Stimulated activated CD4-positive, alpha-beta T cell treated with anti-CD3 and anti-CD28 coated beads, Interleukin-4, amount 100 ng/mL, for 24 hours (primary cell): ENCODE measurements at places on chromosomes 6 and 20.

GRCh38 chr6:29087213-29087612 is at the start of gene OR2B3:
Gene OR2B3, minus strand, starts transcription at chr6:29087313. Its CDS starts 65 bp downstream, at chr6:29087248.
- no peak for DNase-seq

- DNase-seq, result no peak
Measured at GRCh38 chr20:10863337-10864060, 189.7 kb upstream of the JAG1 start.

- no peak for DNase-seq
Measured at GRCh38 chr20:11054266-11054993, 380.6 kb upstream of the JAG1 start.

GRCh38 chr20:1983301-1983700 is 10.6 kb downstream of the PDYN start:
- no peak for DNase-seq

GRCh38 chr6:39005774-39006173 is 42.8 kb upstream of the GLP1R start:
- DNase-seq, result no peak

DNA sequence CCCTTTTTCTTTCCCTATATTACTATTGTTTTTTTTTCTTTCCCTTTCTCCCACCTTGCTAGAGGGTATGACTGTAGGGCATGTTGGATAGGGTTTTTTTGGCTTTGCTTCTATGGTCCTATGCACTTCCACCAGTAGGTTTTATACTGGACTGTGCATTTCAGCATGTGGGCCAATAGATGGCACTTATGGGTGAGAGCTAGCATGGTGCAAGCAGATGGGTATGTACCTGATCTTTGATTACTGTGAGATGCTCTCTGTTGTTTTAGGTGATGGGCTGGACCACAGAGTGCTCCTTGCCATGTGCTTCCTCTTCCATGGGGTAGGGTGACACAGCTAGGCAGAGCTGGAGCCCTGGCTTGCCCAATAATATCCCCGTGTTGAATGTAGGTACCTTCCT is 128.5 kb upstream of the CHD6 start:
- DNase-seq, result no peak

- DNase-seq, result no peak
Measured at GRCh38 chr6:116568111-116568510, 3.2 kb upstream of the RWDD1 start.

DNA sequence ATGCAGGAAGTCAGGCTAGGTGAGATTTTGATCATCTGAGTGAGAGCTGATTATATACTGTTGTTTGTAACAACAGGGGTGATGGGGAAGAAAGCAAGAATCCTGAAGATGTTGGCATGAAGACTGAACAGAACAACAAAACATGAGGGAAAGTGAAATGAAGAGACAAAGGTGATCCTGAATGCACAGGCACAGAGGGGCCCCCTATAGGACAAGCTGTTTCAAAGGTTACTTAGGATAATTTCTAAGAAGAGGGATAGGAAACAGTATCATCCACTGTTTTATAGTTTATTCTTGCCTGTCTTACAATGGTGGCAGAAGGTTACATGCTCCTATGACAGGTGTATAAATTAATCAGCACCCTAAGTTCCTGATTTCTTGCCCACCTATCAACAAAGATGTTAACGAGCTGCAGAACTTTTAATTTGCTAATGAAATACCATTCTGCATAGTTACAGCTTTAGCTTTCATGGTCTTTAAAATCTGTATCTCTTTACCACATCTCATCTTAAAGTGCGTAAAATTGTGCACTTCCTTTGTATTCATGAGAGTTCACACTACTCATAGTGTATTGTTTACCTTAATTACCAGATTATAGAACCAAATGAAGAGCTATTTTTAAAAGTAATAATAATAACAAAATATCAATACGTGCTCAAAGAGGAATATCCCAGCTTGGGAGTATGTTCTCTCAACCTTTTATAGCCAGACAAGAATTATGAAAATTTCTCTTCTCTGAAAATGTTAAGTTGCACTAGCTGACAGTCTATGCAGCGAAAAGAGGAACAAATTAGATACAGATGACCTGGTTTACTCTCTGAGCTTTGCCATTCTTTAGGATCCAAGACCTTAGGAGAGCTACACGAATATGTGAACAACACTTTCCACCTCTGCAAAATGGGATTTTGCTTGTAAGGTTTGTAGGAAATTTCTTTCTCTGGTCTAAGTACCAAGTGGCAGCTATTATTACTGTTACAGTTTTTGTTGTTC is 192.5 kb downstream of the EDN1 start:
- DNase-seq, result no peak

DNA sequence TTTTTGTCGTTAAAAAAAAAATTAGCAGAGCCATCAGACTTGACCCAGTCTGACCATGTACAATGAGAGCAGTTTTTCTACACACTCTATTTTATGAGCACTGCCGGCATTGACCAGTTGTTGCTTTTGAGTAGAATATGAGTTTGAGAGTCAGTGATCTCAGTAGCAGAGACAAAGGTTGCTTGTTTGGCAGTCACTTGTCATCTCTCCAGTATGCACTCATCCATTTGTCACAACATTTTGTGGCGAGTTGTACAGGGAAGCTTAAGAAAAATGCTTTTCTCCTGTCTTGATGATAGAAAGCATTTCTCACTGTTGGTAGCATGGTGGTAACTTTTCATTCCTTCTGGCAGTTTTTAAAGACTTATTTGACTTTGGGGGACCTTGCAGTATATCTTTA is 159.9 kb downstream of the MMS22L start:
- no peak for DNase-seq

- DNase-seq, result no peak
Measured at GRCh38 chr20:31595654-31596411, 9.3 kb upstream of the ID1 start.

GRCh38 chr20:38197217-38197616 is 32.1 kb upstream of the TGM2 start:
- DNase-seq, result no peak

GRCh38 chr6:15284743-15285142 is 38.9 kb downstream of the JARID2 start:
- DNase-seq, result no peak

GRCh38 chr6:159693894-159694545 is 979 bp upstream of the SOD2 start:
- peak; percentile 41 for DNase-seq

DNA sequence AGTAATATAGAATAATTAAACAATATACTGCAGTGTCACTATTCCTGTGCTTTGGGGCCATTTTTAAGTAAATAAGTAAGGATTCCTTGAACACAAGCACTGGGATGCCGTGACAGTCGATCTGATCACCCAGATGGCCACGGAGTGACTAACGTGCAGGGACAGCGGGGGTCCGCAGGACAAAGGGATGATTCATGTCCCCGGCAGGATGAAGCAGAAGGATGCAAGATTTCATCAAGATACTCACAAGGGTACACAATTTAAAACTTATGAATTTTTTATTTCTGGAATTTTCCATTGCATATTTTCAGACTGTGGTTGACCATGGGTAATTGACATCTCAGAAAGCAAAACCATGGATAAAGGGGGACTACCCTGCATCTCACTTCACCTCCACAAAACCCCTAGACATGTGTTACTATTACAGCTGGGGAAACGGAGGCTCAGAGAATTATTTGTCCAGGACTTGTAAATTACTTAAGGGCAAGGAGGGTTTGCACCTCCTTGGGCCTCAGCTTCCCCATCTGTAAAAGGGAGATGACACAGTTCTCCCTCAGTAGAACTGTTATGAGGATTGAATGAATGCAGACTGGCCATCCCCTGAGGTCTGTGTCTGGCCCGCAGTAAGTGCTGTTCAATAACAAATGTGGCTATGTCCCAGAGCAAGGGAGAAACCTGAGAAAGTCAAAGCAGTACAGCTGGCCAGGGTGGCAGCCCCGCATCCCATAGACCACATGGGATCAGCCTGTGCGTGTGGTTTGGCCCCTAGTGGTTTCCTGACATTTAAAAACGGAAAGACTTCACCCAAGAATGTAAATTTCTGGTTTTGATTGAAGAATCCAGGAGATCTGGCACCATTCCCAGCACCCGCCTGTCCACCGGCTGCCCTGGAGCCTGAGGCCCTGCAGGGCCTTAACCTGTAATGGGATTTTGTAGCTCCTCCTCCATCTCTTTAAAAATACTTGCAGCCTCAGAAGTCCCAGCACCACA is 235.5 kb downstream of the BMP7 start:
- no peak for DNase-seq

DNA sequence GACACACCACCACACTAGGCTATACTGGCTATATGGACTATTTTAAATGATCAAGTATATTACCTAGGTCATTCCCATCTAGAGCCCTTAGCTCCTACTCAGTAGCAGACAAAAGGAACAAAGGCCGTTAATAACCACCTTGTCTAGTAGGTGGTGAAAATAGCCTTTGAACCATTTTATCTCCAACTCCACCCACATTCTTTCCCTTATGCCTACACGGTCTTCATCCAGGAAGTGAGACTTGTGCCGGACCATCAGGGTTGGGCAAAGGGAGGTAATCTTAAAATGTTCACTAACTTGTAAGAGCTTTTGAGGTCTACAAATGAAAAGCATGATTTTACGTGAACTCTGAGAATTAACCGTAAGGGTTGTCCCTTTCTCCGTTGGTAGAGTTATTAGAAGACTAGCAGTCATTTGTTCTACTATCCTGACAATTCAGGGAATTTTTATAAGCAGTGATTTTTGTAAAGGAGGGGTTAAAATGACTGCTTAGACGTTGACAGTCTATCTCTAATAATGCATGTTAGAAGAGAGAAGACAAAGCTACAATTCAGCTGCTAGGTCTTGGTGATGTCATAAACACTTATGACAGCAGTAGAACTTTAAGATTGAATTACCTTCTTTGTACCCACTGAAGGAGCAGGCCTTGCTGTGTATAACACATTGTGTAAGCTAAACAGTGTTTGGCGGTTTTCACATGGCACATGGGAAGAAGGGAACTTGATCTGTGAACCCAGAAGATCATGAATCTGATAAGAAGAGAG is 371.8 kb upstream of the JAG1 start:
- DNase-seq, result no peak

- DNase-seq, result no peak
Measured at GRCh38 chr6:154360476-154360875, 3.9 kb upstream of the IPCEF1 start.

GRCh38 chr6:106124015-106124414 is 37.9 kb downstream of the PRDM1 start:
- DNase-seq, result no peak

DNA sequence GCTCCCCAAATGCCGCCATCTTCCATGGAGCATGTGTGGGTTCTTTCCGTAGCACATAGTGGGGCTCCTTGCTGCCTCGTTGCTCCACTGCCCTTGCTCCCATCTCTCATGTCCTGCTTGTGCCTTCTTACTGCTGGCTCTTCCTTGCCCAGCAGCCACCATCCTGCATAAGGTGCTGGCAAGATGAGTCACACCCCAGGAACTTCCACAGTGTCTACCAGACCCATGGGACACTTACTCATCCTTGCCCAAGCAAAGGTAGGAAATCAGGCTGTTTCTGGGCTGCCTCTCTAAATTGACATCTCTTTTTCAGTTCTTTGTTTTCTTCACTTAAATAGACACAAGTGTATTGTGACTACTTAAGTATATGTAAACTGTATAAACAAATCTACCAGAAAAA is 39.4 kb upstream of the RGS17 start:
- DNase-seq, result no peak

GRCh38 chr6:78251931-78252330 is 599.1 kb downstream of the MEI4 start:
- DNase-seq, result no peak

GRCh38 chr6:20839630-20840029 is 305.4 kb downstream of the CDKAL1 start:
- no peak for DNase-seq

GRCh38 chr20:50704514-50704913 is 13.2 kb upstream of the RIPOR3 start:
- DNase-seq, result no peak

DNA sequence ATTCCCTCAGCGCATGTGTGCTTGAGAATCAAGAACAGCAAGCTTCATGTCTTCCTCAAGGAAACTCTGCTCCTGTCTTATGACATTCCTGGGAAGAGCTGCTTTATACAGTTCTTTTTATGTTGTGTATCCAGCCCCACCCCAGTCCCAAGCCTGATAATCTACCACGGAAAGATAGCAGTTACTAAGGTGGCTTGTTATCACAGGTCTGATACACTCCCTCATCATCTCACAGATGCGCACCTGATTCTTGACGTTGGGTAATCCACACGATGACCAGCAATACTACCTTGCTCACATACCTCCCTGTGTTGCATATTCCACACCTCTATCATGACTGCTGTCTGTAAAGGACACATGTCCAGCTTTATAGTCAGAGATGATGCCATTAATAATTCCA is 3.2 kb downstream of the NHLRC1 start:
- no peak for DNase-seq

DNA sequence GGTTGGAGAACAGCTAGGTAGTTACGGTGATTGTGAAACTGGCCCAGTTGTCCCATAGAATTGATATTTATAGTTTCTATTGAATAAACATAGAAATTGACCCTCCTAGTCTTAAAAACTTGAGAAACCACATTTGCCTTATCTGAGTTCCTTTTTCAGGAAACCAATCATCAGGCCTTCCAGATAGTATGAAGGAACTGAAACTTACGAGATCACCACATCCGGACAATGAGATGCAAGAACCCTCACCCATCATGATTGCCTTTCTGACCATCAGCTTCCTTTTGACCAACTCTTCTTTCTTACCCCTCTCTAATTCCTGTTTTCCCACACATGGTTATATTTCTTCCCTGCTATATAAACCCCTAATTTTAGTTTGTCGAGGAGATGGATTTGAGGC is 21.8 kb downstream of the SLC35F1 start:
- DNase-seq, result no peak

DNA sequence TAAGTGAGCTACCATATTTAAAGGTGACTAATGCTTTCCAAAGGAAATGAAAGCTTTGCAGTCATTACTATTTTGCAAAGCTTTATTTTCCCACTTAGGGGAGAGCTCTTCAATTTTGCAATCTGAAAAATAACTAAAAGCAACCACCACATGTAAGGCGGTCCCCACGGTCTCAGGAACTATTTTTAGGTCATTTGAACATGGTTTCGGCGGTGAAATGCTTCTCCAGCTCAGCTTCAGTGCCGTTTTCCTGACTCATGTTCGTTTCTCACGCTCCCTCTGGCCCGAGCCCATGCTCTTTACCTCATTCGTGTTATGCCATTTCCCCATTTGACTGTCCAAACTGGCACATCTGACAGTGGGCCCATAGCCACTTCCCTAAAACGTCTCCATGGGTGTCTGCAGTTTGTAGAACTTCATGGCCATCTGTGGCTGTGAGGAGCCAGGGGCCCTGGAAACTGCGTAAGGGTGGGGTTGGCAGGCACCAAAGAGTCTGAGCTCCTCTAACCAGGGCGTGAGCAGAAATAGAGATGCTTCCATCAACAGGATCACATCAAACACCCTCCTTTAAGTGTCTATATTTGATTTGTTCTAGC is 46.5 kb downstream of the ADTRP start:
- peak; percentile 84 for DNase-seq

DNA sequence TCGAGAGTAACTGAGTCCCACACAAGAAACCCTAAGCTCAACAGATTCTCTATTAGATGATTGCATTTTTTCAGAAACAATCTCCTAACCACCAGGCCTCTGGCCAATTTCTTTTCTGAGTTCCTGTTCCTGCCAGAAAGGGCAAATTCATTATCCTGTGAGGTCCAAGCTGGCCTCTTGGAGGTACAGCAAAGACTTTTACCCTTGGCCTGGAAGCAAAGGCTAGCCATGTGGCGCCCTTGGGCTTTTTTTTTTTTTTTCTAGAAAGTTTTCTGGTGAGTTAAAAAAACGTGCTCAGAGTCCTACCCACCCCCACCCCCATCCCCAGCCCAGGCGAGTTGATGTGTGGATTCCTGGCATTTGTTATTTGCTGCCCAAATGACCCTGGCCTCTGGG is 59.0 kb upstream of the EEF1A1 start:
- DNase-seq, result no peak

- DNase-seq, result no peak
Measured at GRCh38 chr6:42295677-42296076, 78.0 kb upstream of the MRPS10 start.
